ENCODE measurements at places on chromosomes 7 and 10.

DNA sequence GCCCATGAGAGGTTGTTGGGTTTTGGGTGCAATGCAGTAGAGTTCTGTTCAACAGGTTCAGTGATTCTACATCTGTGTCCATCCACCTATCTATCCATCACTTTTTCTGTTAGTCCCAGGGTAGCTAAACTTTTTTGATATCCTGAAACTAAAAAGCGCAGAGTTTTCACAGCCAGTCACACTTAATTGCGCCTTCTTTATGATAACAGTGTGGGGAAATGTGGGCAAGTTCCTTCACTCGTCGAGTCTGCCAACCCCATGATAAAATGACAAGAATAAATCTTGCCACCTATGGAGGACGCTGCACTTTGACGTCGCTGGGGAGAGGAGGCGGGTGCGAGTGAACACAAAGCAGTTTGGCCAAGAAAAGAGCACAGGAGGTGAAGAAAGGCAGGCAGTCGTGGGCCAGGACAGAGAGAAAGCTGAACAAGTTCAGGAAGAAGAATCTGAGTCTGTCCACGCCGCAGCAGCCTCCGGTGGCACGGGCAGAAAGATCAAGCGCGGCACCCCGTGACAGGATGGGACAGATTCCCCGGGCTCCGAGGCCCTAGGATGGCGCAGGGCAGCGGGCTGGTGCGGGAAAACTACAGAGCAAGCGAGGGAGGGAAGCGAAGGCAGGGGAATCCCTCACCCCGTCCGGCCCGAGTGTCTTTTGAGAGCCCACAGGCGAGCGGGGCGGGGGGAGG, 9.2 kb downstream of the SP8 start:
- no peak for DNase-seq

- DNase-seq: no peak
These were observed 11.0 kb downstream of the TWIST1 start for GRCh38 chr7:19106241-19107080.

- no peak for DNase-seq
These were observed 5.0 kb downstream of the NAPEPLD start for GRCh38 chr7:103143868-103144267.

GRCh38 chr10:98465866-98466265, 19.1 kb upstream of the HPS1 start:
- DNase-seq: no peak

DNA sequence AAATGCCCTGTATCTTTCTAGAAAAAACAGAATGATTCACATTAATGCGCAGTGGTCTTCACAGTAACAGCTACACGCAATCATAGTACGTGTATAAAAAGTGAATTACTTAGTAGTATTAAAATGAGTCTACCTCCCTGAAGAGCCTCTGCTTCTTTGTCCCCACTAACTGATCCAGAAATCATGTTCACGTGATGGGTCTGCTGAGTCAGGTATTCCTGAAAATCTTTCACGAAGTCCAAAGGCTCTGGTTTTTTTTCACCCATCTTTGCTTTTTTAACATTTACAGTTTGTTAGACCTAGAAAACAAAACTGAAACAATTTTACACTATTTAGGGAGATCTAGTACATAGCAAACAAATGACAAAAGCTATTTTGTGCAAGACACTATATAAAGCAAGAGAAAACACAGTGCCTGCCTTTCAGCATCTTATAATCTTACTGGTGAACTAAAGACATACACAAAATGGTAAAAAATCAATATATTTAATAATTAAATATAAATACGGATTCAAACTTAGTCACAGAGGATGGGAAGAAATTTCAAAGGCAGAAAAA, 10.2 kb downstream of the IKZF5 start:
- DNase-seq: no peak

- no peak for DNase-seq
These were observed 4.6 kb downstream of the SHOC2 start for GRCh38 chr10:110923856-110924493.

DNA sequence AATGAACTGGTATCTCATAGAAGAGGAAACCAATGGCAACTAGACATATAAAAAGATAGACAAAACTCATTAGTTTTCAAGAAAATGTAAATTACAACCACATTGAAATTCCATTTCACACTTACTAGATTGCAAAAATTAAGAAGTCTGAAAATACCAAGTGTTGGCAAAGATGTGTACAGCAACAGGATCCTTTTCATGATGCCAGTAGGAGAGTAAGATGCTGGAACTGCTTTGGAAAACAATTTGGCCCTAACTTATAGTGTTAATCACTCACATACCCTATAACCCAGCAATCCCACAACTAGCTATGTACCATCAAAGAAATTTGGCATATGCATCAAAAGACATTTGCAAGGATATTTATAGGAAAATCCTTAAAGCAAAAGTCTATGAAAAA, 15.5 kb downstream of the REEP3 start:
- DNase-seq: no peak

DNA sequence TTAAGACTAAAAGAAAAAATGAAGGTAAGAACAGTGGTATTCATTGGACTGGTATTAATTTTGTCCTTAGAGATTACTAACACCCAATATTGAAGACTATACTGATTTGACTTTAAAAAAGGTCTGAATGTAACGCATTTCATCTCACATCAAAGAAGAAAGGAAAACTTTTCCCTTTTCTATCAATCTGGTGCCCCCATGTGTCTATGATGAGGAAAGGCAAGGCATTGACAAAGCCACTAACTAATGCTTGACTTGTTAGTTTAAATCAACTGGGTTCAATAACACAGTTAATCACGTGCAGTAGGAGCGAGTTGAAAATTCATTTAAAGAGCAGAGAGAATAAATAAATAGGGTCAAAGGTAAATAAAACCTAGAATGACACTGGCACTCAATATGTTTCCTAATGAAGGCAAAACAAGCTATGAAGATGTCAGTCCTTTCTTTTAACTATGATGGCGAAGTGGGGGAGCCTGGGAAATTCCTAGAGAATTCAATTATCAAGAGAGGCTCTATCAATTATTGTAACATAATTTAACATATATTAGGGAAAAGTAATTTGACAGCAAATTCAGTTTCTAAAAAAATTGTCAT, 180.9 kb downstream of the ANK3 start:
- DNase-seq: no peak

DNA sequence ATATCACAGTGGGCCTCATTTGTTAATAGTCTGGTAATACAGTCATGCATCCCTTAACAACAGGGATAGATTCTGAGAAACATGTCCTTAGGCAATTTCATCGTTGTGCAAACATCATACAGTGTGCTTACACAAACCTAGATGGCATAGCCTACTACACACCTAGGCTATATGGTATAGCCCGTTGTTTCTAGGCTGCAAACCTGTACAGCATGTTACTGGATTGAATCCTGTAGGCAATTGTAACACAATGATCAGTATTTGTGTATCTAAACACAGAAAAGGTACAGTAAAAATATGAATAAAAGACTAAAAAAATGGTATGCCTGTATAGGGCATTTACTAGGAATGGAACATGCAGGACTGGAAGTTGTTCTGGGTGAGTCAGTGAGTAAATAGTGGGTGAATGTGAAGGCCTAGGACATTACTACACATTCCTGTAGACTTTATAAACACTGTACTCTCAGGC, 12.0 kb upstream of the RHOBTB1 start:
- DNase-seq: no peak

DNA sequence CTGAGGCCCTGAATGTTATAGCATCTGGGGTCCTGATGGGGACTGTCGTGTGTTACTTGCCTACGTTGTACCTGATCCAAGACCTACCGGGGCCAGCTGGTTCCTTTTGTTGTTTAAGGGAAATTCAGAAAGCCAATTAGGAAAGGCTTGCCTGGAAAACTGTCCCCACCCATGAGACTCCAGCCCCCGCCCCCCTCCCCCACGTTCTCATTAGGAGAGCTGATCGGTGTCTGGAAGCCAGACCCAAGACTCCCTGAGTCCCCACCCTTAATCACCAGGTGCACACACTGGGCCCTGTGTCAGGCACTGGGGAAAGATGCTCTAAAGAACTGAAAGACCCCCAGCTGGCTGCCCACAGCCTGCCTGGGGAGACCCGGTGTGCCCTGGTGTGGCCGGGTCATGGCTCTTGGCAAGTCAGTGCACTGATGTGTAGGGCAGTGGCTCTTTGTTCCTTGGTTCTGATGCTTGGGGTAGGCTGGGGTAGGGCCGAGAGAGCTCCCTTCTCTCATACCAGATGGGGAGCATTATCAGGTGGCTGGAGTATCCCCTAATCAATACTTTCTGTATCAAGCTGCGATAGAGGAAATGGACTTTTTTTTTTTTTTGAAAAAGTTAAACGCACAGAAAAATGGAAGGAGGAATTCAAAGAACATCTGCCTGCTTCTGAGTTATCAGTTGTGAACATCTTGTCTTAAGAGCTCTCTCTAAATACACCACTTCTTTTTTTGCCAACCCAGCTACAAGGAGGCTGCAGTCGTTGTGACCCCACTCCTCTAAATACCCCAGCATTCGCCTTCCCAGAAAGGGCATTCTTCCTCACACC, 16.9 kb downstream of the TSPAN15 start:
- no peak for DNase-seq

GRCh38 chr10:97851341-97852001, 1.8 kb downstream of the GOLGA7B start:
- no peak for DNase-seq

DNA sequence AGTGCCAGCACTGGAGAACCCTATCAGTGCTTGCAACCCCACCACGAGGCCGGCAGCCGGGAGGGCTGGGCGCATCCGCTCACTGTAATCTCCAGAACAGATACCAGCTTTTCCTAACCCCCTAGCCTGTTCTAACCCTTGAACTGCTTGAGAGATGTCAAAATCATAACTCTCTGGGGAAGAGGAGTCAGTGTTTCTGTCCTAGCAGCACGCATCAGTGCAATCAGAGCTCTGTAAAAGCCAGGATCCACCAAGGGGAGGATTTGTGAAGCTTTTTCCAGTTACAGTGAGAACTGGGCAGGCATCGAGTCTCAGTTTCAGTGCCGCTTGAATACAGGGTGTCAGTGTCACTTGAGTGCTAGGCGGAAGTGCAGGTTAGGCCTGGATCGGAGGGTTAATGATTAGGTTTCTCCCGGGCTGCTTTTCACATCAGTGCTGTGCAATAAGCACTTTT, 104.5 kb upstream of the INSYN2A start:
- no peak for DNase-seq

- peak; percentile 5 for DNase-seq
These were observed 57.4 kb downstream of the PPP1R17 start for GRCh38 chr7:31744294-31744874.

Data from stimulated activated CD4-positive, alpha-beta T cell treated with anti-CD3 and anti-CD28 coated beads, TNF-alpha, amount 100 ng/mL, for 48 hours (primary cell).